Esophagus squamous epithelium (tissue), 5 donors: ENCODE measurements at places on chromosomes 3 and 15.

DNA sequence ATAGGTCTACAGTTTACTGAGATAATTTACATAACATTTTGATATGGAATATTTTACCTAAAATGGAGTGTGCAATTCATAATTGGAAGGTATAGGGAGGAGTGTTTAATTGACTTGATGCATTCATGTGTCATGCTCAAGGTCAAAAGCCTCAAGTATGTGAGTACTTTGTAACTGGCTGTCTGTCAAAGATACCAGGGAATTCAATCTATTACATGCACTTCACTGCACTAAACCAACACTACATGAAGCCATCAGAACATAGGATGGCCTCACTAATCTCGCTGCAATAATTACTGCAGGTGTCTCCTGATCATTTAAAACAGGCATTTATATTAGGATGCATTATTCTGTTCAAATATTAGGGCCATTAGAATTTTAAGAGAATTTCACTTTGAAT lies 367.2 kb downstream of the CNTN4 start:
- no peak for DNase-seq

GRCh38 chr15:68427366-68427765 lies 4.6 kb downstream of the ITGA11 start:
- DNase-seq: no peak

DNA sequence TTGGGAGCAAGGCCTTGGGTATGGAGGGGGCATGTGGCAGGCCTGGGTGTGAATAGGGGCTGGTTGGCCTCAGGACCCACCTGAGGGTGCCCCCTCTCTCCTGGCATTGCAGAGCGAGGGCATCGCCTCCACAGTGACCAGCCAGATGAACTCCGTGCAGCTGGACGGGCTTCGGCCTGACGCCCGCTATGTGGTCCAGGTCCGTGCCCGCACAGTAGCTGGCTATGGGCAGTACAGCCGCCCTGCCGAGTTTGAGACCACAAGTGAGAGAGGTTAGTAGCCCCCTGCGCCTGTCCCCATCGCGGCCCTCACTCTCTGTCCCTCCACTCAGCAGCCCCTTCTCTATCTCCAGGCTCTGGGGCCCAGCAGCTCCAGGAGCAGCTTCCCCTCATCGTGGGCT lies 16.0 kb downstream of the EPHB3 start:
- no peak for DNase-seq

DNA sequence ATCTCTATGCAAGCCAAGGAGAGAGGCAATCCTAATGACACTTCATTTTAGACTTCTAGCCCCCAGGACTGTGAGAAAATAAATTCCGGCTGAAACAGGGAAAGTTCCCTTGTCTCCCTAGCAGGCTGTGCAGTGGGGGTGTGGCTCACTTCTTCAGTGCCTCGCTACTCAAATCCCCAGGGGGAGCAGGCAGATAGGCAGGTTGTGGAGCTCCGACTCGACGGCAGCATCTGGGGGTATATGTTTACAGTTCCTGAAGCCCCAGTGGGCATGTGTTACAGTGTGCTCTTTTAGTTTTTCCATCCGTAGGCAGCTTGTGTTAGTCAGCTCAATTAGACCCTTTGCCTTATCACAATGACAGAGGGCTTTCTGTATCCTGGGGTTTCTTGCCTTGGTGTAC lies 836.5 kb downstream of the PDCD6IP start:
- no peak for DNase-seq
